ENCODE measurements at places on chromosomes 3 and 15.

- DNase-seq: no peak
Observed at GRCh38 chr3:53496984-53497383, 2.6 kb downstream of the CACNA1D start.

DNA sequence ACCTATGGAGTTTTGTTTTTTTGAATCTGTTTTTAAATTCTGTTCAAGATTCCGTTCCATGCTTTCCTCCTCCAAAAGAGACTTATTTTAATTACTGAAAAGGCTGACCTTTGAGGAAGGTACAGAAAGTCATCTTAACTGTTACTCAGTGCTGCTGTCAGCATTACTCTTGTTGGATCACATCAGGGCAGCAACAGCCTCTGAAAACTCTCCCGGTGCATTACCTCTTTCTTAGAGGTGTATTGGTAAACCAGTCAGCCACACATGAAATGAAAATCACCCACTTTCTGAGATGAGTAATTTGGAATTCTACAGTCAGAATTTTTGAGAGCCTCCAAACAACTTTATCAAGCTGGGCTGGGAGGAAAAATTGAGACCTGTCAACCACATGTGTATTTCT lies 88.5 kb upstream of the LIMD1 start:
- no peak for DNase-seq

DNA sequence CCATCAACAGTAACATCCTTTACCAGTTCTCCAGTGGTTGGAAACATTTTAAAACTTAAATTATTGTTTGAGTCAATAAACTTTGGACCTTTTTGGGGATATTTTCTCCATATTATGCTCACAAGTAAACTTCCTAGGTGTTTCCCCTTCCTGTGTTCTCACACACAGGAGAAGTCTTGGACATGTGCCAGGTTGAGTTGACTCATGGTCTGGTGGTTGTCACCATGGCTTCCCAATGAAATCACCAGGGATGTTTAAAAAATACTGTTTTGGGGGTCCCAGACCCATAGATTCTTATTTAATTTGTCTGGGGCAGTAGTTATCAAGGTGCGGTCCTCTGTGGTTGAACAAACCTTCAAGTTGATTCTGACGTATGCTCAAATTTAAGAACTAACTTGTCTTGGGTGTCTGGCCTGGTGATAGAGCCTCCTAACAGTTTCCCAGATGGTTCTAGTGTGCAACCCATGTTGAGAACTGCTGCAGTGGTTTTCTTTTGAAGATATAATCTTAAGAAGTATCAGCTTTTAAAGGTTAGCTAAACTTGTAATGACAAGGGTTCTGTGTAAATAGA lies 291.8 kb downstream of the EDEM1 start:
- DNase-seq: no peak

GRCh38 chr15:40454904-40455391 lies 14.2 kb downstream of the BAHD1 start:
- no peak for DNase-seq

Measured in NCI-H187 (cell line).